LNCaP clone FGC (cell line): ENCODE measurements at places on chromosomes 3 and 15.

- no peak for DNase-seq
These were observed 641.2 kb upstream of the ARRDC4 start for GRCh38 chr15:97319291-97319690.

DNA sequence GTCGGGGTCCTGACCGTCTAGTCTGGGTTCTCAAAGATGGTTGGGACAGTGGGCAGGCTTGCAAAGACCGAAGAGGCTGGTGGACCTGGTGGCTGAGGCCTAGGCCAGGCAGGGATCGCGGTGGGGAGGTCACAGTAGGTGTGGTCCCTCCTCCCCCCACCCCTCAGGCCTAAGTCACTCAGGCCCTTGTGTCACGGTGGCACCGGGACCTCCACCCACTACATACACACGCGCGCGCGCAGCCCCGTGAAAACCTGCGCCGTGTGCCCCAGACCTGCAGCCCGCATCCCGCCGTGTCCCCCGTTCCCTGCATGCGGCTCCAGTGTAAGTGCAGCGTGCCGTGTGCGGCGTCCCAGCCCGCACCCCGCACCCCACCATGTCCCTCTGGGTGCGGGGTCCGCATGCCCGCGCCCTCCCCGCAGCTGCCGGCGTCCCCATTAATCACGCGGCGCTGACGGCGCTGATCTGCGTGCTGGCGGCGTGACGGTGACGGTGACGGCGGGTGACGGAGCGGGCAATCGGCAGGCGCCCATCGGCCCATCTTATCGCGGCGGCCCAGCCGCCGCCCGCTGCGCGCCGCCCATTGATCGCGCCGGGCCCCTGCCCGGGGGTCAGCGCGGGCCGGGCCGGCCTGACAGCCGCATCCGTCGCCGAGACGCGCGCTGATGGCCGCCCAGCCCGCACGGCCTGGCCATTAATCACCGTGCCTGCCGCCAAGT, 24.4 kb downstream of the SEC61A1 start:
- DNase-seq = no peak

- DNase-seq = peak; percentile 77
These were observed 50.1 kb downstream of the C3orf20 start for GRCh38 chr3:14725013-14725412.

DNA sequence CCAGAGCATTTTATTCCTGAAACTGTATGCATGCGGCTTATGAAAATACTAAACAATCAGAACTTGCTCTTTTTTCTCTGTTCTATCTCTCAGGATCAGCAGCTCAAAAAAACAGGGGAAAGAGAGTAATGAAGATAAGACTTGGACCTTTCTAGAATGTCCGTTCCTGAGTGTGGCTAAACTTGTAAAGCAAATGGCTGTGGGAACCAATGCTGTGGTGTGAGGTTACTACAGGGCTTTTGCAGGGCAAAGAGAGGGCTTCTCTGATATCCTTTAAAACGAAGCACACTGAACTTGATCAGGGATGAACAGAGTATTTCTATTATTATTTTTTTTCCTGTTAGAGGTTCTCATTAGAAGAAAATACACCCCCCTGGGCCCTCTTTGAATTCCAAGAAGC, 223.4 kb downstream of the THRB start:
- DNase-seq = no peak

DNA sequence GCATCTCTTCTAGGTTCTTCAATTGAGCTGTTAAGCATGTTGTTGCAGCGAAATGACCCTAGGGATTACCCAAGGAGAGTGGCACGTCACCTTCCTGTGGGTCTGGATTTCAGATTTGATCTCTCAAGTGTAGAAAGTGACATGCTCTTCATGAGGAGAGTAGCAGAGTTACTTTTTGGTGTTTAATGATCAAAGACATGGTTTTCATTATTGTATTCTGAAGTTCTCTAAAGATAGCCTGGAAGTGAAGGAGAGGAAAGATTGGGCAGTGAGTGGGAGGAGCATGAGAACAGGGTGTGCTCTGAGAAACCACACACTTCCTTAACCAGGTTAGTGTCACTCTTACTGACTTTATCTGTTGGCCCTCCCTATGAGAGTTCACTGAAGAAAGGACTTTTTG, 153.6 kb downstream of the AKAP13 start:
- DNase-seq = no peak

DNA sequence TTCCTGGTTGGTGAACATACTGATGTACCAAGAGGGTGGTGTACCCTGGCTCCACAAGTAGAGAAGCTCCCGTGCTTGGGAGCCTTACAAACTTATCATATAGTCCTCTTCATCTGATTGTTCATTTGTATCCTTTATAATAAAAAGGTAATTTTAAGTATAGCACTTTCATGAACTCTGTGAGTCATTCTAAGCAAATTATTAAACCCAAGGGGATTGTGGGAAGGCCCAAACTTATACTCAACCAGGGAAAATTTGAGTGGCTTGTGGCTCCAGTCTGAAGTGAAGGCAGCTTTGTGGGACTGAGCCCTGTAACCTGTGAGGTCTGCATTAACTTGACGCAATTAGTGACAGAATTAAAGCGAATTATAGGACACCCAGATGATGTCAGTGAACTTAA, 29.0 kb downstream of the TTBK2 start:
- no peak for DNase-seq

DNA sequence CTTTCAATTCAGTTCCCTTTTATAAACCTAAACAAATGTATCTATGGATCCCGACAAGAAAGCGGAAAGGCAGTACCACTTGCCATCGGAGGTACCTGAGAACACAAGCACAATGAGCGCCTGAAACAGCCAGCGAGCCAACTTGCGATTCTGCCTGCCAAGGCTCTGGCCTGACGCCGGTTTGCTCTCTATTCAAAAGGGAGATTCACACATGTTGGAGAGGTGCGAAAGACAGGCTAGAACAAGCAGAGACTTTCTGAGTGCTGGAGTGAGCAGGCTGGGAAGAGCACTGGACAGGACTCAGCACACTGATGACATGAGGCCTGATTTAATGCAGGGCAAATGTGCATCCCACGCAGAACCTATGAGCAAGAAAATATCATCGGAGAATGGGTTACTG, 17.7 kb upstream of the PRR23E start:
- no peak for DNase-seq

- DNase-seq = no peak
These were observed 290.7 kb upstream of the MDFIC2 start for GRCh38 chr3:70603103-70603502.

GRCh38 chr3:23308986-23309625, 106.0 kb downstream of the UBE2E2 start:
- DNase-seq = no peak

DNA sequence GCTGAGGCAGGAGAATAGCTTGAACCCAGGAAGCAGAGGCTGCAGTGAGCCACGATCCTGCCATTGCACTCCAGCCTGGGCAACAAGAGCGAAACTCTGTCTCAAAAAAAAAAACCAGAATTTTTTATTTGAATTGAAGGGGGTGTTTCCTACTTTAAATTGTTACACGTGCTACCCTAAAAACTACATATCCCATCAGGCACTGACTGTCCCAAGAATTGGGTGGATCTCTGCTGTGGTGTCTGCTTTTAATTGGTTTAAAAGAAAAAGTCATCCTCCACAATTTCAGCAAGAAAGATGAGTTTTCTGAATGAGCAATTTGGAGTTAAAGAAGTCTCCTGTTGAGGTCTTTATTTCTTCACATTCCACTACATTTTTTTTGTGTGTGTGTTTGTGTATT, 2.1 kb downstream of the PDIA3 start:
- no peak for DNase-seq

DNA sequence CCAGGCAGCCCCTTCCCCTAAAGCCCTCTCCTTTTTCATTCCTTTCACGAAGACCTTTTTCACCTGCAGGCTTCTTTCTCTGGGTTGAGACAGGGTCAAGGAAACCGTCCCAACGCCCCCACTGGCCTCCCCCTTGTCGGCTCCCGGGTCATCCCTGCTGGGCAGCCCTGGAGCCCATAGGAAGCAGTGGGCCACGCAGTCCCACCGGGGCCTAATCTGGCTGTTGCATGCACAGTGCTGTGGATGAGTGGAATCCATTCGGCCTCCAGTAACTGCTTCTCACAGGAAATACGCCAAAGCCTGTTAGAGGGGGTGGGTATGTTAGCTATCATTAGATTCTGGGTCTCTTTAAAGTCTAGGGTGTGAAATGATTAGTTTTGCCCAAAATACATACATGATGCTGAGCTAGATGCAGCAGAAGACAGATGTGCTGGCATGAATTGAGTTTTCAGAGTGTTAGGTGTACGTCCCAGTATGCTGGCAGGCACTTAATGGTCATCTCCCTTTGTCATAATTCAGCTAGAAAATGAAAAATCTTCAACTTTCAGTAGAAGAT, 16.6 kb downstream of the LYSMD4 start:
- DNase-seq = no peak

DNA sequence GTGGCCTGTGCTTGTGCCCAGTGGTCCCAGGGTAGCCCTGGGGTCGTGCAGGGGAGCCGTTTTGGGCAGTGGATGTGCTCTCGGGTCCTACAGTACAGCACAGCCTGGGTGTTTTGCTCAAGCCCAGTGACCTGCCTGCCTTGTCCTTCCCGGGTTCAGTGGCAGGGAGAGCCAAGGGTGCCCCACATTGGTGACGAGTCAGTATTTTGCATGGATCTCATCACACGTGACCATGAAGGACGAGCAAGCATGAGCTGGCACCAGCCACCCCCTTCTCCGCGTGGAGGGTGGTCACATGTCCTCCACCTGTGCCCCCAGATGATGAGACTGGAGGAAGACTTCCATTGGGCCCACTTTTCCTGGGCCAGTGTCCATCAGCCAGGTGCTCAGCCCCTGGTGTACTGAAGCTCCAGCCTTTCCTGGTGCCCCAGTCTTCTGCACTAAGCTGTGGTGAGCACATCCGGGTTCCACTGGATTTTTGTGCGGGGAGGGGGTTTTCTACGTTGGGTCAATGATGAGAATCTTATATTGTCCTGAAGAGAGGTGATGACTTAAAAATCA, 197.5 kb downstream of the UBE3A start:
- no peak for DNase-seq

DNA sequence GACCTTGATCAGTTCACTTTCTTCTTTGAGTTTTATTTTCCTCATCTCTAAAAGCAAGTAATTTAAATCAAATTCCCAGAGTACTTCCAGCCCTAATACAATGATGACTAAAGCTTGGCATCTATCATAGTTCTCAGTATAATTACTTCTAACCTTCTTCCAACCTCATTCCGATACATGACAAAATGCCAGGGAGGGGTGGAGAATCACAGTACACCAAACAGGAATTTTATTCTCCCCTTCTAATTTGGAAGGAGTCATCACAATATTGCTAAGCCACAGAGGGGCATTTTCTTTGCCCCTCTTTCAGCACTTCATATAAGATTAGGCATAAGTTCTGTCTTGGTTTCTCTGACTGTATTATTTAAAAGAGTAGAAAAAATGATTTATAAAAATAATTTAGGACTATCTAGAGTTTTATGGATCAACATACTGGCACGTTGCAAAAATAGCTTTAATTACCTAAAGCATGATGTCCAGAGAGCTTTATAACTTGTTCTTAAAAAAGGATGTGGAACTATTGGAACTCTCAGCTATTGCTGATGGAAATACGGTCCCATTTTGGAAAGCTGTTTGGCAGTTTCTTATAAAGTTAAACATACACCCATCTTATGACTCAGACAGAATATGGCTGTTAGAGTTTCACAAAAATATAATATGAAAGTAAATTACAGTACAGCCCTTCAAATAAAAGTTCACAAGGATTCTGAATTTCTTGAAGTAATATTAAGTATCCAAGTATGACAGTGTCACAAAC, 86.9 kb upstream of the UBE2E2 start:
- DNase-seq = no peak

- no peak for DNase-seq
These were observed 11.3 kb downstream of the SETD2 start for GRCh38 chr3:47152578-47152977.

DNA sequence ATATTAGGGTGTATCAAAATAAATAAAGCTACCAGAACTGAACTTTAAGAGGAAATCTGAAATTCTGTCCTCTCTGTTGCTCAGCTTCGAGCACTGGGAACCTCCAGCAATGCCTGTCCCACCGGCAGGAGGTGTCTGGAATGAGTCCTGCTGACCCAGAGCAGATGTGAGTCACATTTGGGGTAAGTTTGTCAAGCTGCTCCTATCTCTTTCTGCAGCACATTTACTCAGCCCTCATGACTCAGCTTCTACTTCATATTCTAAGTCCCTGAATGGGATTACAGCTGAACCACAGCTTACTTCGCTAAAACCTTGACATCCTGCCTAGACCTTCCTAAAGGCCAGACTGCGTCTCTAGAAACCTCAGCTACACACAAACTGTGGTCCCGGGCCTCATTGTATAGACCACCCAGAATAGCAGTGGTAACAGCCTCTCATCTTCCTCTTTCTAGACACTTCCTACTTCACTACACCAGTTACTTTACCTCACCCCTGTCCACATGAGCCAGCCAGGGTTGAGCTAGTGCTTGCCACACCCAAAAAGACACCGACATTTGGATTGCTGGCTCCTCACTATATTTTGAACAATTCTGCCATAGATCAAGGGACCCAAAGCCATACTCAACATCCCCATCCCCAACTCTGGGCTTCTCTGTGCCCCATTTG, 109.6 kb upstream of the TMCO5A start:
- no peak for DNase-seq

DNA sequence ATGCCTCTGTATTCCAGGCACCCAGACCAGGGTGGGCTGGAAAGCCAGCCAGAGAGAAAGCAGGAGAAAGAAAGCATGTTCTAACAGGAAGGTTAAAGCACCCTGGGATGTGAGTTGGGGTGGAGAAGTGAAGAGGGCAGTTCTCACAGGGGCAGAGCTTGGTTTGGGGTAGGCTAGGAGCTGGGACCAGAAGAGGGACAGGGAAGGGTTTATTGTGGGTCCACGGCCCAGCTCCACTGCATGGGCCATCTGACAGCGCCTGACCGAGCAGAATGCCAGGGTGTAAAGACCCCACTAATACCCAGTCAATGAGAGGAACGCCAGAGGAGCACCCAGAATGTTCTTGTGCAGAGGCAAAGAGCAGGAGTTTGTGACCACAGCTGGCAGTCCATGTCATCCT, 27.1 kb upstream of the MAGEF1 start:
- no peak for DNase-seq

DNA sequence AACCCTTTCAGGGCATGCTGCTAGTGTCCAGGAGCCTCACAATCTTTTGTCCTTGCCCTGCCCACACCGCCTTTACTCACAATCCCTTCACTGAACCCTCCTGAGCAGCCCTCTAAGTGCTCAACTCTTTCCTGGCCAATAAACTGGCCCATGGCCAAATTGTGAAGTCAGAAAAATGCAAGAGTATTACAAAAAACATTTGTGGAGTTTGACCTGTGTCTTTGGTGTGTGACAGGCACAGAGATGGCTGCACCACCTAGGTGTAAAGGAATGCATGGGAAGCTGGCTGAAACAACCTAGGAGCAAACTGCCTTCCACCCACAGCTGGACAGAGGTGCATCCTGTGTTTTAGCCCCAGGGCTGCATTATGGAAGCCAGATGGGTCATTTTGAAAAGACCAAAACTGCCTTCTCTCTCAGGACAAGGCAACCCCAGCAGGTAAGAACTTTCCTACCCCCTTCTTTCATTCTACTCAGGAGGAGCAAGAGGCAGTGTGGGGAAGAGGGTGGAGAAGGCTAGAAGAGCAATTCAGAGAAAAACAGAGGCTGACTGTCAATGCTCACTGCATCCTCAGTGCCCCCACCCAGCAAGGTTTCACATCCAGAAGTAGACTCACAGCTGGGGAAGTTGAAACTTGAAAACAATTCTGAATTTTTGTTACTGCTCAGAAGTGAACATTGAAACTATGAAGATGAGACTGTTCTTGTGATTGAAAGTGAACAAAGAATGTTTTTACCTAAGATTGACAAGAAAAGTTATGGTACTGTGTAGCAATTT, 78.6 kb downstream of the TRIM42 start:
- DNase-seq = no peak

GRCh38 chr15:22872936-22873701, 34.7 kb downstream of the NIPA2 start:
- DNase-seq = no peak

- DNase-seq = no peak
These were observed 31.6 kb upstream of the PDZRN3 start for GRCh38 chr3:73656241-73656890.
